ENCODE measurements at places on chromosomes 5 and 9.

DNA sequence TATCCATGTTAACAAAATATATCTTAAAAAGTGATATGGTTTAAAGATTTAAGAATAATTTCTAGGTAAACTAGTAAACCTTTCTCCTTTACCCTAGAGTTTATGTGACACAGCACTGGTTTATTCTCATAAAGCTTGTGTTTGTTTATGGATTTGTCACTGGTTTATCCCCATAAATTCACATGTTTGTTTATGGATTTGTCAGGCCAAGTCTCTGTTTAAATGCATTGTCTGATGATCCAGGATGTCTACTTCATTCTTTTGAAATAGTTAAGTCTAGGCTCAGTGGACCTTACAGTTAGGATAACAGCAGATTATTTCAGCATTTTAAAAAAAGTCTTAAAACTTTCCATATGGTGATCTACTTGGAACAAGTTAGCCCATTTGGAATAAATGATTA, 334.0 kb downstream of the ARRDC3 start:
- no peak for DNase-seq

- no peak for DNase-seq
Observed at GRCh38 chr5:148427370-148428042, 43.7 kb downstream of the FBXO38 start.

DNA sequence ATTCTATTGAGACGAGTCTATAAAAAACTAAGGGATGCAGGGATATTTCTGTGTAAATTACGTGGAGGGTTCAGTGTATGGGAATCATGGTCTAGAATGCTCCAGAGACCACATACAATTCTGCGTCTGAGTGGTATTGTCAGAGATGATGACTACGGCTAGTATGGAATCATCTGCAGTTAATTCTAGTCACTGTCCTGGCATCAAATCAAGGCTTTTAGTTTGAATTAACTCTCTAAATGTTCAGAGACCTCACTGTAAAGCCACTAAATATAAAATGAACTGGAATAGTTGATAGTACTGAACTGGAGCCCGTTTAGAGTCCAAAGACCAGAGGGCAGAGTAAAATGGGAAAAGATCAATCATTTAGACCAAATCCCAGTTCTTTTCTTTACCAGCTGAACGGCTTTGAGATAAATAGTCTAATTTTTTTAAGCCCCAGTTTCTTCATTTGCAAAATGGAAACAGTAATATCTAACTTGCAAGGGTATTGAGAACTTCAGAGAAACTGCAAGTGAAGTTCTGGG, 599.8 kb downstream of the EBF1 start:
- no peak for DNase-seq

- DNase-seq = no peak
Observed at GRCh38 chr9:126459126-126459525, 132.5 kb downstream of the MVB12B start.

DNA sequence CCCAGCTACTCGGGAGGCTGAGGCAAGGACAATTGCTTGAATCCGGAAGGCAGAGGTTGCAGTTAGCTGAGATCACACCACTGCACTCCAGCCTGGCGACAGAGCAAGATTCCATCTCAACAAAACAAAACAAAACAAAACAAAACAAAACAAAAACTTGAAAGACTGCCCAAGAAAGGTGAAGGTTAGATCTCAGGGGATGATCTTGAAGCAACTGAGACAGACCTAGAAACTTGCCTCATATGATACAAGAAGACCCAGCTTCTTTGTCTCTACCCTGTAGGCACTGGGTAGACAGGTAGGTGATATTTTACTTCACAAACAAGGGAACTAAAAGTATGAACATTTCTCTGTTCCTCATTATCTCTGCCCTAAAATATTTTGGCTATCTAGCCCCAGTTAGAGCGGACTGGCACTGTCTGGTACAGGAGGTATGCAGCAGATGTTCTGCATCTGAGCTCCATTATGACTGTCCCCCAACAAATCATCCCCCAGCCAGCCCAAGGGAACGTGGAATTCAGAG, 26.3 kb upstream of the SHOC1 start:
- no peak for DNase-seq

DNA sequence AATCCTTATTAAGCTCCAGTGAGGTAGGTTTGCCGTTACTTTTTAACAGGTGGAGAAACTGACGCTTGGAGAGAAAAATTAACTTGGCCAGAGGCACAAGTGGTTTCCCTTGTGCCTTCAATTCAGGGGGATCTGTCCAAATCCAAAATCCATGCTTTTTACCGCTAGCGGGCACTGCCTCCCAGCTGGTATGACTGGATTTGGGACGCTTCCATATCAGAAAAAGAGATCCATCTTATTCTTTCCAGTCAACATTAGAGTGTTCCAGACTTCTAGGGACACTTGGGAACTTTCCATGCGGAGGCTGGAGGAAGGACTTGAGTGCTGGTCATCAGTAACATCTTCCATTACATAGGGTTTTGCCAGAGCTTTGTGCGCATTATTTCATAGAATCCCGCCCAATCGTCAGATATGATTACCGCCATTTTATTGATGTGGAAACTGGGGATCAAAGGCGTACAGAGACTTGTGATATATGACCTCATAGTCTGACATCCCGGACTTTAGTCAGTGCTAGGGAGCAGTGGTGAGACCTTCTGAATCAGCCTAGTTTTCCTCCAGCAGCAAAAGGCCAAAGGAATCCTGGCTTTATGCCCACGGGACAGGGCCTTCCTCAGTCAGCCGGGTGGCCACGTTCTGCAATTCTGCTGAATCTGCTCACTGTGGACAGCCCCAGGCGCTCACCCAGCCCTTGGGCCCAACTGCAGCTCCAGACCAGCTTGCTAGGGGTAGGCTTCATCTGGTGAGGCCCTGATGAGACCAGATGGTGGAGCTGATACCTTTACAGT, 1.1 kb upstream of the GNPDA1 start:
- DNase-seq = no peak

DNA sequence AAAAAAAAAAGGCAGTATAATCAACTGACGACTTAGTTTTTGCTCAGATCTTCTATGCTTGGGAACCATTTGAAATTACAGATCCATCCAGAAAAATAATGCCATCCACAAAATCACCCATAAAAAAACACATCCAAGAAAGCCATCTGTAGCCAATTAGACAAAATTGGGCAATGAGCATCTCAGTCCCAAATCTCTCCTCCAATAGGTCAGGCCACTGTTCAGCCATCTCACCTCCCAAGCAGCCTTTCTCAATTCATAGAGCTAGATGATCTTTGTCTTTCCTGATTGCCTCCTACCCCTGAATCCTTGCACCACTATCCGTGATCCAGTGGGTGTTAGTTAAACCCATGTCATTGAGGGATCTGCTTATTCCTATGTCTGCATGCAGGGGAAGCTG, 139.6 kb downstream of the SCAMP1 start:
- DNase-seq = no peak

DNA sequence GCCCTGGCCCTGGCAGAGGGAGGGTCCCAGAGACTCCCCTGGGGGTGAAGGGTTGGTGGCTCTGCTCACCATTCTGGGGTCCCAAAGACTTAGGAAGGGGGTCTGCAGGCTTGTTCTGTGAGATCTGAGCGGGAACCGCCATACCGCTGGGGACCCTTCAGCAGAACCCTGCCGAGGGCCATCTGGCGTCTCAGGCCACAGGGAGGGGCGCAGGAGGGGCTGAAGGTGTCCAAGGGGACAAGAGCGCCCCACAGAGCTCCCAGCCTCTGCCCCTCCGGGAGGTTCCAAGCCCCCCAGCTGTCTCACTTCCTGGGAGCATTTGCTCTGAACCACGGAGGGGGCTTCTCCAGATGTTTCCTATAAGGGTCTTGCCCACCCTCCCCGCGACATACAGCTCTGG, 4.8 kb downstream of the FIBCD1 start:
- DNase-seq = no peak

GRCh38 chr9:34331196-34331595, 1.8 kb downstream of the NUDT2 start:
- no peak for DNase-seq

- no peak for DNase-seq
Observed at GRCh38 chr9:86700629-86701028, 246.7 kb downstream of the GAS1 start.

DNA sequence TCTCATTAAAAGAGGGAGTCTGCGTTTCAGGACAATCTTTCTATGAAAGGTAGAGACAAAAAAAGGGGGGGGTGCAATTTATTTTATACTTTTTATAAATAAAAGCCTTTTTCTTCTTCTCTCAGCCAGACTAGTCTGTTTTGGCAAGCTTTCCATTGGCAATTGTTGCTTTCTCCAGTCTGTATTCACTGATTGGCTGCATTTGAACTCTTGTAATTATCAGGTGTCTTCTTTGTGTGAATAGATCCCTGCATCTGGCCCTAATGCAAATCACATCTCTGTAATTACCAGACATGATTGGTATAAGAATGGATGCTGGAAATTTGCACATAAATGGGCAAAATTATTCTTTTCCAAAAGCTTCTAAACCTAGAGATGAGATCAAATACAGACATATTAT, 7.6 kb upstream of the EQTN start:
- DNase-seq = no peak

- DNase-seq = no peak
Observed at GRCh38 chr5:173751266-173751600, 134.8 kb upstream of the BOD1 start.

DNA sequence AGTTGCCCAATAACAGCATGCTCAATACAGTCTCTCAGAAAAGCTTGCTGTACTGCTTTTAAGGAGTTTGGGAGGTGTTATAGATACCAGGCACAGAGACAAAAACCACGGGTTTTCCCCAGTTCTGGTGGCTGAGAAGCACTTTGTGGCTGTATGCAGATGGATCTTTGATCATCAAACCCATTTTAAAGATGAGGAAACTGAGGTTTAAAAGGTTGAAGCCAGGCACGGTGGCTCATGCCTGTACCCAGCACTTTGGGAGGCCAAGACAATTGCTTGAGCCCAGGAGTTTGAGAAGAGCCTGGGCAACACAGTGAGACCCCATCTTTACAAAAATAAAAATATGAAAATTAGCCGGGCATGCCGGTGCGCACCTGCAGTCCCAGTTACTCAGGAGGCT, 46.3 kb upstream of the PLPP6 start:
- no peak for DNase-seq

DNA sequence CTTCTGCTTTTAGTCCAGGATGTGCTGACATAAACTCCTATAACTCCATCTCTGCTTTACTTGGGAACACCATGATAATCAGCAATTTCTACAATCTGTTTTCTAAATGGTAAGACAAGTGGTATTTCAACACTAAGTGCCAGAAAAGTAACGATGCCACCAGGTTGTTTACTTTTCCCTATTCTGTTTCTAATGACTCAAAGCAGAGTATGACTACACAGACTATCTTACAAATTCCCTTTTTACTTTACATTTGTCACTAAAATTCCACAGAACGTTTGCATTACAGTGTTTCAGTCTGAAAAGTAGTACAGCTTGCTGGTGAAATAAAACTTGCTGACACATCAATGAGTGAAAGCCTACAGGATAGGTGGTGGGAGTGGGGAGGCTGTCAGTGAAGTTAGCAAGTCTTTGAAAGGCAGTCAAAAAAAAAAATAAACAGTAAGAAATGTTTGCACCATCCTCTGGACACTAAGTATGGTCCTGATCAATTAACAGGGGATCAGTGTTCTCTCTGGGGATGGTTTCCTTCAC, 186.5 kb downstream of the LURAP1L start:
- DNase-seq = no peak

GRCh38 chr9:95516221-95516733, 494 bp downstream of the PTCH1 start:
- DNase-seq = no peak

- no peak for DNase-seq
Observed at GRCh38 chr5:138911441-138911840, 36.3 kb upstream of the LRRTM2 start.

DNA sequence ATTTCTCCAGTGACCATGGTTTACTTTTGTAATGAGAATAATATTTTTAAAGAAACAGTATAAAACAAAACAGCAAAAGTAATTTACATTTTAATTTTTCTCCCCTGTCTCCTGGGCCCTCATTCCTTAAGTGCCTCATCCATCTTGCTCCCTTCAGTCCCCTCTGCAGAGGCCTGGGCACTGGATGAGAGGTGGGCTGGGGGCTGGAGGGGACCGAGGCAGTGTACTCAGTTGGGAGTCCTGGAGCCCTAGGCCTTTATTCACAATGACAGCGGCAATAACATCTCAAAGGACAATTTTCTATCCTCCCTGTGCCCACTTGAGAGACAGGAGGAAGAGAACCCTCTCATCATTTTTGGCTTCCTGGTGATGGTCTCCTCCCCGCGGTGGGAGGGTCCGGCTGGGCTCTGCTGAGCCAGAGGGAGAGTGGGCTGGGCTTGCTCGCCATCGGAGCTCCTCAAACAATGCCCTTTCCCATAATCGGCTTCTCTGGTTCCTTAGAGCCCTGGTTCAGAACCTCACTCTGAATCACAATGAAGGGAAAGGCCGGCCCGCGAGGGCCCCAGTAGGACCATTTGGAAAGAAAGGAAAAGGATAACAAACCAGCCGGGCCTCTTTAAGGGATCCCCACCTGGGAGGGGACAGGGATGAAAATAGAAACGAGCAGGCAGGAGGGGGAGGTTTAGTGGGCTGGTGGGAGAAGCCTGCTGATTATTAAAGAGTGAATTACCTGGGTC, 9.7 kb upstream of the SMIM32 start:
- no peak for DNase-seq

DNA sequence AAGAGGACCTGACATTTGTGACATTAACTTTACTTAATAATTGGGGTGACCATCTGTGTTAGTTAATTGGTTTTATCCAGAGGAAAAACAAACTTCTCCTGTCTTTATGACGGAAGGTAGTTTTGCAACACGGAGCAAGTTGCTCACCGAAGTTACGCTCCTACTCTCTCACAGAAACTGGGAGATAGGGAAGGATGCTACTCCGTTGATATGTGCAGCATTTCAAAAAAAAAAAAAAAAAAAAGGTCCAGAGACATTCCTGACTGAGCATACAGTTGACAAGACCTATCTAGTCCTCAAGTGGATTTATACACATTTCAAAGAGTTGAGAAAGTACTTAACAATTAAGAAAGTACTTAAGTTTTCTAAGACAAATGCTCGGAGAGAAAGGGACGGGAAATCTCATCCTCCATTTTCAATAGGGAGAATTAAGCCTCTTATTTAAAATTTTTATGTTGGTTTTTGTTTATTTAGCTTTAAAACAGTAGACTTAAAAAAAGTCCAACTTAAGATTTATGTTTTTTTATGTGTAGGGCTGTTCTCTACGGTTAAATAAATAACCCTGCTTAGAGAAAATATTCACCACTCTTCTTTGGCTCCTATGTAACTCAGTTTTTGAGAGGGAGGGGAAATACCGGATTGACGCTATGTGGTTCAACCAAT, 455 bp upstream of the FER start:
- no peak for DNase-seq

DNA sequence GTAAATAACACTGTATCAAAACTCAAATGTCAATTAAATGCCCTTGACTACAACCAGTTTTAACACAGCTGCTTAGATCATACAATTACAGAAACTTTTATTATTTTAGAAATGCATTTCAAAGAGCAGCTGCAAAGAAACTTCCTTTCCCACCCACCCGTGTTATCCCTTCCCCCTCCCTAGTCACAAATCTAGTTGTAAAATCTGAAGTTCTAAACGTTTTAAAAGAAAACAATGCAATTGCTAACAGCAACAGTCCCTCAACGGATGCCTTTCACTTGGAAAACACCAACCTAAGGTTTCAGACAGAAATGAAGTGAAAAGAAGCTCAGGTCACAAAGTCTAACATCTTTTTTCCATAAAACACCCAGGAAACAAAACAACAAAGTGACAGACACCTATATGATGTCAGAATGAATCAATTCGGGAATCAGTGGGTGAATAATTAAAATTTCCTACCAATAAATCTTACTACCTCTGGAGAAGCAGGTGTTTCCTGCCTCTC, 100.3 kb downstream of the FBXW11 start:
- no peak for DNase-seq

- no peak for DNase-seq
Observed at GRCh38 chr9:126334721-126335621, 8.3 kb downstream of the MVB12B start.
